Activated naive CD4-positive, alpha-beta T cell treated with anti-CD3 and anti-CD28 coated beads for 36 hours (primary cell): ENCODE measurements at places on chromosomes 3 and 15. TPM values are rescaled to one million over a fixed set of nuclear protein-coding genes. Genes with fewer than 3 reads are reported as not detected.

- no peak for DNase-seq
These were observed 507.1 kb downstream of the IGSF11 start for GRCh38 chr3:118527514-118528044.

- no peak for DNase-seq
These were observed 49.5 kb upstream of the SELENOK start for GRCh38 chr3:53941184-53941583.

DNA sequence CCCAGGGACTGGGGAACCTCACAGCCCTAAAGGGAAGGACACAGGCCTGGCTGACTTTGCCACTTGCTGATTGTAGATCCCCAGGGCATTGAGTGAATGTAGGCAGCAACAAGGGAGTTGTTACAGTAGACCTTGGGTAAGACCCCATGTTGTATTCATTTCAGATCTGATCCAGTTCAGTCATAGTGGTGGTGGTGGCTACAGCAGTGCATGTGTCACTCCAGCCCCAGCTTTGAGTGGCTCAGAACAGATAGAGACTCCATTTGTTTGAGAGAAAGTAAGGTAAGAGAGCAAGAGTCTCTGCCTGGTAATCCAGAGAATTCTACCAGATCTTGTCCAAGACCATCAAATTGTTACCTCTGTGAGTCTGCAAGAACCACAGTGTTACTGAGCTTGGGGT is 278.7 kb upstream of the SATB1 start:
- no peak for DNase-seq

DNA sequence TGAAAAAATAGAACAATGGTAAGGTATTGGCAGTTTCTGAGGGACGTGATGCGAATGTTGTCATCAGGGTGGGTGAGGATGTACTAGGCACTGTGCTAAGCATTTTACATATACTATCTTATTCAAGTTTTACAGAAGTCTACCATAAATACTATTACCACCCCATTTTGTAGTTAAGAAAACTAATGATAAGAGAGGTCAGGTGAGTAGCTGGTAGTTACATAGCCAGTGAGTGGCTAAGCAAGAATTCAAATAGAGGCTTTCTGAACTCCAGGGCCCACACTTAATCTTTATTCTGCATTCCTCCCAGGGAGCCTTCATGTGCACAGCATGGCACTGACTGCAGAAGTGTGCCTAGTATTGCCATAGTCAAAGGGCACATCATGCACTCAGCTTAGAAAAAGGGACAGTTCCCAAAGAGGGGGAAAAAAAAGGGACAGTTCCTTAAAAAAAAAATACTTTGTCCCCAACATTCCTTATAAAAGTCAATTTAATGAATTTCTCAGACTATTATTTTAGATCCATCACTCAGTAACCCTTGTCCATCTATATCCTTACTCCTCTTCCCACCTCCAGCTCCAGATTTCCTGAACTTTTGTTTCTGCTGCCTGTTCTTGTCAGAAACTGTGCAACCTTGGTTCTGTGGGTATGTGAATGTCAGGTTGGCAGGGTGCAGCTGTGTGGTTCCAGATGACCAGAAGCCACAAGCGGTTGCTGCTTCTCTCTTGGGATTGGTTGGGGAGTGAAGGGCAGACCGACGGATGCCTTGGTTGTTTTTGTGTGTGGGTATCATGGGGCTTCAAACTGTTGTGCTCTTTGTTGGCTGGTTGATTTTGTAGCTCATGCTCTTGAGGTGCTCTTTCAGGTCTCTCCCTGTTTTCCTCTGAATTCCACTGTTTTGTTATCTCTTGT is 8.3 kb downstream of the MAPKBP1 start:
- no peak for DNase-seq

- no peak for DNase-seq
These were observed 80.8 kb downstream of the GHSR start for GRCh38 chr3:172367205-172368105.

GRCh38 chr3:111373861-111374260 is 168.1 kb upstream of the CD96 start:
- DNase-seq: no peak

- no peak for DNase-seq
These were observed 41.6 kb downstream of the C3orf20 start for GRCh38 chr3:14716591-14716990.

- DNase-seq: no peak
These were observed 74.4 kb downstream of the DLG1 start for GRCh38 chr3:197224034-197224444.

GRCh38 chr3:61035573-61035972 is 215.7 kb downstream of the FHIT start:
- DNase-seq: no peak

DNA sequence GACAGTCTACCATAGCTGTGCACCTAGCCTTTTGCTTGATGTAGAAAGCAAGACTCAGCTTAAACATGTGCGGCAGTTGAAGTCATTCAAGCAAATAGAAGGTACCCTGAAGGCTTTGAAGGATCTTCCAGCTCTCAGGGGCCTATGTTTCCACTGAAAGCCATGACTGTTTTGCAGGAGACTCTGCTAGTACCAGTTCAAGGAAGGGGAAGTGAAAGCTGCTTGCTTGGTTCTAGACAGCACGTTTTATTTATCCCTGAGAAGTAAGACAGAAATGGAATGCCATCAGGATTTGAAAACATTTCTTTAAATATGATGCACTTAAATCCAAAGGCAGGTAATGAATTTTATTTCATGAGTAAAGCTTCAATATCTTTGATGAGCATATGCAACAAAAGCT is 311.4 kb downstream of the PDCD6IP start:
- DNase-seq: no peak

- no peak for DNase-seq
These were observed 19.9 kb upstream of the CACNA2D2 start for GRCh38 chr3:50523279-50523811.

GRCh38 chr3:172876297-172876696 is 125.8 kb downstream of the ECT2 start:
- no peak for DNase-seq

DNA sequence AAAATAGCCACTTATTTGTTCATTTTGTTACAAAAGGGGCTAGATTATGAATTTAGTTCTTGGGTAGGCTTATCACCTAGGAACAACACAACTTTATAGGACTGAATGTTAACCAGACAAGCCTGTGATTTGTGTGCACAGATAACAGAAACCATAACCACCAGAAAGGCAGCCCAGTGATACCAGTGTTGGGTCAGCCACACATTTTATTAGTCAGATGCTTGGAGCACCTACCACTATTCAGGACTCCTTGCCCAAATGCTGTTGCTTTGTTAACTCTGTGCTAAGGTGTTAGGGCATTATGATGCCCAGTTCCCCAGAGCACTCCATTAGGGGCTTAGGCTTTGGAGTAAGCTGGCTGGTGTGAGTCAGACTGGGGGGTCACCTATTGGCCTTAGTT is 22.5 kb downstream of the PLCL2 start:
- DNase-seq: no peak

DNA sequence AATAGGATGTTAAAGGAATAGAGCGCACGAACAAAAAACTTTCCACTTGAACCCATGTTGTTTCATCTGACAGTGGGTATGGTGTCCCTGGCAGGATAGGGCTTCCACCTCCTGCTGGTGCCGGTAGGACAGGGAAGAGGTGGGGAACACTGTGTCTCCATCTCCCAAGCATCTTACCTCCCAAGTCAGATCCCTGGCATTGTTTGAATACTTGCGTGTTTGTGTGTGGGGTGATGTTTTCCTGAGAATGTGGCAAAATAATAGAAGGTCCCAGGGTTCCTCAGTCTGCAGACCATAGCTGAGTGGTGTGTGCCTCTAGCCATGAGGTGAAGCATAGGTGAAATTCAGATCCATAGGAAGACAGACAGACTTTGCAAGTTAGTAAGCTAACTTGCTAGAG is 119.4 kb downstream of the IGF1R start:
- no peak for DNase-seq

GRCh38 chr3:62777130-62777529 is 98.1 kb downstream of the CADPS start:
- no peak for DNase-seq

The IGSF10 gene
- not detected for total RNA-seq

The WDR82 gene
- total RNA-seq: 177 TPM

The TRIM71 gene
- total RNA-seq: 0.07 TPM

The AADAC gene
- not detected for total RNA-seq

The FBXO40 gene
- total RNA-seq: not detected
